PC-3 (cell line): ENCODE measurements at places on chromosomes 4 and X. TPM values are rescaled to one million over a fixed set of nuclear protein-coding genes. Genes with fewer than 3 reads are reported as not detected.

DNA sequence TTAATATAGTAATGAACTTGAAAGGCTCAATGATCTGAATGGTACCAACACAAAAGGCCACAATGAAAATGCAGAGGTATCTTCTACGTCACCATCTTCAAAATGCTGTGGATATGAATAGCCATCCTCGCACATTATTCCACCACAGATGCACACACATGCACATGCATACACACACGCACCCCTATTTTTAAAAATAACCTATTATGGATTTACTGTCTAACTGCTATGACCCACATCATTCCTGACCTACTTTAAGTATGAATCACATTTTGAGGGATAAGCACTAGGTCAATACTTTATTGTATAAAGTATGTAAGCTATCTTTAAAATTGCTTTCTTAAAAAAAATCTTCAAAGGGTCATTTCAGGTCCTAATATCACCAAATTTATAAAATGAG lies 24.4 kb upstream of the CORIN start:
- no peaks in the 10 kb centered on the region for H3K27me3 ChIP-seq
- no peaks in the 10 kb centered on the region for H3K4me1 ChIP-seq
- peaks cover 7% of the 10 kb centered on the region; the same call in 1 of the 2 replicates for H3K36me3 ChIP-seq
- H3K27ac ChIP-seq, result no peak overlapping the region
- DNase-seq, result no peak

The RRH gene
- total RNA-seq, result 0.18 and 0.29 TPM in 2 replicates

The RPS6KA3 gene
- total RNA-seq, result 22.8 and 24.6 TPM in 2 replicates

The CFP gene
- 0.12 and 1.9 TPM in 2 replicates for total RNA-seq

The TRMT10A gene
- total RNA-seq, result 5.2 and 20.3 TPM in 2 replicates

DNA sequence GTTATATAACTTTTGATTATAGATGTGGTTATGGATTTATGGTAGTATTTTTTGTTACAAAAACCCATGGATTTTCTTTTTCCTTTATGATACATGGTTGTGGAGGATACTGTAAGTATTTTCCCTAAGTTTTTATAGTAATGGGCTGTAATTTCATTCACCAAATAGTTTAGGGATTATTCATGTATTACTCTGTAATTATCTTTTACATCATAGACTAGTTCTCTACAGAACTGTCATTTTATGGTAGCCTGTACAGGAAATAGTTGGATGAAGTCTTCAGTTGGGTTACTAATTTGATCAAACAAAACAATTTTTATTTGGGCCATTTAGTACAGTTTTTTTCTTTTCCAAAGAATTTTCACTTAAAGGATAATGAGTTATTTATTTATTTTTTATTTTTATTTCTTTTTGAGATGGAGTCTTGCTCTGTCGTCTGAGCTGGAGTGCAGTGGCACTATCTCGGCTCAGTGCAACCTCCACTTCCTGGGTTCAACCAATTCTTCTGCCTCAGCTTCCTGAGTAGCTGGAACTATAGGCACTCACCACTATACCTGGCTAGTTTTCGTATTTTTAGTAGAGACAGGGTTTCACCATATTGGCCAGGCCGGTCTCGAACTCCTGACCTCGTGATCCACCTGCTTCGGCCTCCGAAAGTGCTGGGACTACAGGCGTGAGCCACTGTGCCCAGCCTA lies 42.1 kb downstream of the RBPJ start:
- no peaks in the 10 kb centered on the region; the same call in 1 of the 2 replicates for H3K36me3 ChIP-seq
- H3K4me3 ChIP-seq, result no peak overlapping the region
- no peaks in the 10 kb centered on the region for H3K4me1 ChIP-seq
- peak; percentile 4 for DNase-seq
- no peaks in the 10 kb centered on the region for H3K27me3 ChIP-seq
- no peak overlapping the region for H3K27ac ChIP-seq

GRCh38 chrX:9708923-9709553 lies 56.6 kb downstream of the GPR143 start:
- peak; percentile 76 for DNase-seq
- peaks cover 20% of the 10 kb centered on the region for H3K36me3 ChIP-seq
- peaks cover 11% of the 10 kb centered on the region for H3K4me1 ChIP-seq
- H3K27me3 ChIP-seq, result no peaks in the 10 kb centered on the region
- H3K27ac ChIP-seq, result 0 out of 2 replicates have a peak overlapping the region, but pooled peaks have one; percentile 20
- no peak overlapping the region for H3K4me3 ChIP-seq

- no peaks in the 10 kb centered on the region for H3K27me3 ChIP-seq
- DNase-seq, result no peak
- peaks cover 31% of the 10 kb centered on the region for H3K4me1 ChIP-seq
- H3K27ac ChIP-seq, result no peak overlapping the region
These were observed 131.6 kb upstream of the SCML1 start for GRCh38 chrX:17605676-17606075.

The CDKL2 gene
- 0.55 and 0.69 TPM in 2 replicates for total RNA-seq

DNA sequence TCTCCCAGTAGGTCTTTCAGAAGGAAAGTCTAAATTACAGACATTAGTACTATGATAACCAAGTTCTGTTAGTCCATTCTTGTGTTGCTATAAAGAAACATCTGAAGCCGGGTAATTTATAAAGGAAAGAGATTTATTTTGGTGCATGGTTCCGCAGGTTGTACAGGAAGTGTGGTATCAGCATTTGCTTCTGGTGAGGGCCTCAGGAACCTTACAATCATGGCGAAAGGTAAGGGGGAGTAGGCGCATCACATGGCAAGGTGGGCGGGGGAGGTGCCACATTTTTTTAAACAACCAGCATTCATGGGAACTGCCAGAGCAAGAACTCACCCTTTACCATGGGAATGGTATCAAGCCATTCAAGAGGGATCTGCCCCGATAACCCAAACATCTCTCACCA lies 26.2 kb upstream of the USP46 start:
- peaks cover 7% of the 10 kb centered on the region; the same call in 1 of the 2 replicates for H3K27me3 ChIP-seq
- H3K4me1 ChIP-seq, result no peaks in the 10 kb centered on the region
- H3K4me3 ChIP-seq, result no peak overlapping the region

GRCh38 chr4:161314371-161314770 lies 849.4 kb downstream of the FSTL5 start:
- H3K27ac ChIP-seq, result no peak overlapping the region
- H3K4me1 ChIP-seq, result no peaks in the 10 kb centered on the region
- DNase-seq, result no peak

DNA sequence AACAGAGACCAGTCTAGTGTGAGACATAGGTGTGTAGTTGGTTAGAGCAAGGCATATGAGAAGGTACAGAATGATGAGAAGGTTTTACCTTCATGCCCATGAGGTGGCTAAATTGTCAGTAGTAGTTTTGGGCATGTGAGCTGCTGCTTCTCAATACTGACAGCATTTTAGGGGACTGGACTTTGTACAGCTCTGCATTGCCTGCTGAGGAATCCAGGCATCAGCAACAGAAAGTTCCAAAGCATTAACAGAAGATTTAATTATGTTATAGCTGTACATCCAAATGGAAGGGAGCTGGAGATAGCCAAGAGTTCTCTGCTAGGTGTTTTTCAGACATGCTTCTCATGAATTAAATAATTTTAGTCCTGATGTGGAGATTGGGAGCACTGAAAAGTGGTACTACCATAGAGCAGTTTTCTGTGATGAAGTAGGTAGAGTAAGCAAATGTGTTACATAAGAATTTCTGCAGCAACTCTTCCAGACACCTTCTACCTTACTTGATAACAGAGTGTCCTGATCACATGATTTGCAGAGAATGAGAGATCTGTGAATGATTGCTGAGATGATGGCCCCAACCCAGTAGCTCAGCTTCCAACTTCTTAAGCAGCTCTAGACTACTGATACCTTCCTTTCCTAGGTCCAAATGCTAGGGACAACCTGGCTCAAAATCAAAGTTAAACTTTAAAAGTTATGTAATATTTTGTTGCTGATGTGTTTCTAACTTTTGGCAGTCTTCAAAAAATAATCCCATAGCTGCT lies 30.4 kb downstream of the FNIP2 start:
- H3K27me3 ChIP-seq, result no peaks in the 10 kb centered on the region
- no peak overlapping the region for H3K27ac ChIP-seq
- H3K36me3 ChIP-seq, result no peaks in the 10 kb centered on the region
- H3K4me1 ChIP-seq, result peaks cover 4% of the 10 kb centered on the region; the same call in 1 of the 2 replicates
- no peak overlapping the region for H3K4me3 ChIP-seq

DNA sequence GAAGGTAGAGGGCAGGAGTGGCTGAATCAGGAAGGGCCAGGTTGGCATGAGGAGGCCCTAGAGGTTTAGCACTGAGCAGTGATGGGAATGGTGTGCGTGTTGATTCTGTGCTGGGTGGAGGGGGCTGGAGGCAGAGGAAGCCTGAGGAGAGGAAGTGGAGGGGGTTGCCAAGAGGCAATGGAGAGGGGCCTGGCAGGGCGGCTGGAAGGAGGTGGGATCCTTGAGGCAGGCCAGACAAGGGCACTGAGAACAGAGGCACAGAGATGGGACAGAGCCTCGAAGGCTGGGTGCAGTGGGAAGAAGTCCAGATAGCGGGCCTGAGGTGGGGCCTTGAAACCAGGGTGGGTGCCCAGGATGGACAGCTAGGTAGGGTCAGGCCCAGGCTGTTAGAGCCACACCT lies 24.3 kb downstream of the SH3BP2 start:
- H3K27ac ChIP-seq, result no peak overlapping the region
- no peaks in the 10 kb centered on the region for H3K36me3 ChIP-seq
- H3K4me1 ChIP-seq, result peaks cover 4% of the 10 kb centered on the region; the same call in 1 of the 2 replicates
- H3K4me3 ChIP-seq, result no peak overlapping the region
- no peaks in the 10 kb centered on the region for H3K27me3 ChIP-seq

GRCh38 chrX:103017542-103017941 lies 46.4 kb downstream of the BEX1 start:
- H3K36me3 ChIP-seq, result no peaks in the 10 kb centered on the region
- H3K27ac ChIP-seq, result no peak overlapping the region
- H3K4me1 ChIP-seq, result 0 out of 2 replicates have a peak, but pooled peaks cover 3% of the 10 kb centered on the region
- no peak overlapping the region for H3K4me3 ChIP-seq
- peak; percentile 4 for DNase-seq

The NXF2B gene
- not detected in 2 replicates for total RNA-seq

- no peak overlapping the region for H3K27ac ChIP-seq
- no peaks in the 10 kb centered on the region for H3K36me3 ChIP-seq
- no peaks in the 10 kb centered on the region for H3K27me3 ChIP-seq
- no peak for DNase-seq
These were observed 80.8 kb downstream of the CC2D2A start for GRCh38 chr4:15550491-15550890.

GRCh38 chrX:145405012-145405411 lies 157.7 kb downstream of the SPANXN1 start:
- no peaks in the 10 kb centered on the region for H3K27me3 ChIP-seq
- H3K36me3 ChIP-seq, result no peaks in the 10 kb centered on the region
- H3K4me3 ChIP-seq, result no peak overlapping the region
- H3K4me1 ChIP-seq, result no peaks in the 10 kb centered on the region
- no peak overlapping the region for H3K27ac ChIP-seq

- no peak for DNase-seq
- no peaks in the 10 kb centered on the region for H3K27me3 ChIP-seq
- H3K4me3 ChIP-seq, result no peak overlapping the region
- H3K4me1 ChIP-seq, result no peaks in the 10 kb centered on the region
These were observed 99.2 kb downstream of the DOCK11 start for GRCh38 chrX:118594697-118595420.

The CLDN2 gene
- not detected in 2 replicates for total RNA-seq

GRCh38 chr4:5500165-5500564 lies 208.2 kb downstream of the EVC2 start:
- H3K4me3 ChIP-seq, result no peak overlapping the region
- no peaks in the 10 kb centered on the region for H3K36me3 ChIP-seq
- no peaks in the 10 kb centered on the region for H3K27me3 ChIP-seq
- 0 out of 2 replicates have a peak overlapping the region, but pooled peaks have one; percentile 8 for H3K27ac ChIP-seq

DNA sequence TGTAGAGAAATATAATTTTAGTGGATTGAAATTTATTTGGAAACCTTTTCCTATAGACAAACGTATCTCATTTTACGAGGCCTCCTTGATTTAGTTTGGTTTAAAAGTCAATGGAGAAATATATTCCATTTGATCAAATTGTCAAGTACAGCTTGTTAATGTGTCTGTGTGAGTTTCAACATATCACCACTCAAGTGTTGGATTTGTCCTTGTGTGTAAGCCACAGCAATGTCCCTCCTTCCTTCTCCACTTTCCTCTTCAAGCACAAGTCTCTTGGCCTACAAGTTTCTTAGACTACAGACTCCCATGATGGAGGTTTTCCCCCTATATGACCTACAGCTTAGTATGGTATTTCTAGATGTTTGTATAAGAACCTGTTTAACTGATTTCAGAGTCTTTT lies 104.7 kb downstream of the SYNPO2 start:
- H3K4me3 ChIP-seq, result no peak overlapping the region
- no peaks in the 10 kb centered on the region for H3K27me3 ChIP-seq
- H3K36me3 ChIP-seq, result no peaks in the 10 kb centered on the region
- H3K27ac ChIP-seq, result no peak overlapping the region
- peaks cover 18% of the 10 kb centered on the region for H3K4me1 ChIP-seq

DNA sequence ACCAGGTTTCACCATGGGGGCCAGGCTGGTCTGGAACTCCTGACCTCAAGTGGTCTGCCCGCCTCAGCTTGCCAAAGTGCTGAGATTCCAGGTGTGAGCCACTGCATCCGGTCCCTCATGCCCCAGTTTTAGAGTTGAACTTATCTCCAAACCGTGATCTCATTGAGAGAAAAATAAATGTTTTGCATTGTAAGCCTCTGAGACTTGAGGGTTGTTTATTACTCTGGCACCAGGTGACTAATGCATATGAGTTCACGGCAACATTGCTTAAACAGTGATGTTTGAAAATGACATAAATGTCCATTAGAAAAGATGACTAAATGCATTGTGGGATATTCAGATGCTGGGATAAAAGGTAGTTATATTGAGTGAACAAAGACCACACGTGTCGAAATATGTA lies 22.9 kb upstream of the FAT1 start:
- H3K4me3 ChIP-seq, result no peak overlapping the region
- H3K27ac ChIP-seq, result no peak overlapping the region
- H3K4me1 ChIP-seq, result no peaks in the 10 kb centered on the region
- H3K27me3 ChIP-seq, result no peaks in the 10 kb centered on the region
